CD4-positive, CD25-positive, alpha-beta regulatory T cell (primary cell): ENCODE measurements at places on chromosomes 13 and 19. TPM values are rescaled to one million over a fixed set of nuclear protein-coding genes. Genes with fewer than 3 reads are reported as not detected.

GRCh38 chr13:76854894-76855293 is 31.3 kb downstream of the KCTD12 start:
- H3K27ac ChIP-seq = no peak overlapping the region
- no peaks in the 10 kb centered on the region for H3K4me1 ChIP-seq
- H3K4me3 ChIP-seq = no peak overlapping the region
- no peak for DNase-seq
- H3K27me3 ChIP-seq = peaks cover 1% of the 10 kb centered on the region
- H3K36me3 ChIP-seq = no peaks in the 10 kb centered on the region

GRCh38 chr13:61777271-61777670 is 361.6 kb upstream of the PCDH20 start:
- H3K36me3 ChIP-seq = no peaks in the 10 kb centered on the region
- no peak overlapping the region for H3K27ac ChIP-seq
- H3K4me1 ChIP-seq = no peaks in the 10 kb centered on the region

- H3K4me3 ChIP-seq = no peak overlapping the region
- no peaks in the 10 kb centered on the region for H3K4me1 ChIP-seq
- peaks cover 6% of the 10 kb centered on the region for H3K27me3 ChIP-seq
- H3K27ac ChIP-seq = no peak overlapping the region
- DNase-seq = no peak
Measured at GRCh38 chr19:41019346-41019745, 28.3 kb downstream of the CYP2B6 start.

The TMEM255B gene
- total RNA-seq = 1.3 TPM

DNA sequence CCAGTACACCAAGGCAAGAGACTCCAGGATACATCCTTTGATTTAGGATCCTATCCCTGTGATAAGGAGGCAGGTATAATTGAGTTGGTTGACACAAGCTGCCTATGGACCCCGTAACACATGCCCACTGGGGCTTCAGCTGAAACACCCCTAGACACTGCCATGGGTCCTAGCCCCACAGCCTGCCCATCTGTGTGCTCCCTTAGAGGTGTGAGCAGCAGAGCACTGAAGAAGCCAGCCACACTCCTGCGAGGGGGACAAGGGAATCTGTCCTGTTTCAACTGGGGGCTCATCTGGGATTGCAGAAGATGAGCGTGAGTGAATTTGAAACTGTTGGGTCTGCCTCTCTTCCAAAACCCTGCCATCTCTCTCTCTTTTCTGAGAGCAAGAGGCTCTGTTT is 385.9 kb upstream of the SLITRK6 start:
- no peak overlapping the region for H3K27ac ChIP-seq
- H3K4me1 ChIP-seq = no peaks in the 10 kb centered on the region
- no peak overlapping the region for H3K4me3 ChIP-seq

DNA sequence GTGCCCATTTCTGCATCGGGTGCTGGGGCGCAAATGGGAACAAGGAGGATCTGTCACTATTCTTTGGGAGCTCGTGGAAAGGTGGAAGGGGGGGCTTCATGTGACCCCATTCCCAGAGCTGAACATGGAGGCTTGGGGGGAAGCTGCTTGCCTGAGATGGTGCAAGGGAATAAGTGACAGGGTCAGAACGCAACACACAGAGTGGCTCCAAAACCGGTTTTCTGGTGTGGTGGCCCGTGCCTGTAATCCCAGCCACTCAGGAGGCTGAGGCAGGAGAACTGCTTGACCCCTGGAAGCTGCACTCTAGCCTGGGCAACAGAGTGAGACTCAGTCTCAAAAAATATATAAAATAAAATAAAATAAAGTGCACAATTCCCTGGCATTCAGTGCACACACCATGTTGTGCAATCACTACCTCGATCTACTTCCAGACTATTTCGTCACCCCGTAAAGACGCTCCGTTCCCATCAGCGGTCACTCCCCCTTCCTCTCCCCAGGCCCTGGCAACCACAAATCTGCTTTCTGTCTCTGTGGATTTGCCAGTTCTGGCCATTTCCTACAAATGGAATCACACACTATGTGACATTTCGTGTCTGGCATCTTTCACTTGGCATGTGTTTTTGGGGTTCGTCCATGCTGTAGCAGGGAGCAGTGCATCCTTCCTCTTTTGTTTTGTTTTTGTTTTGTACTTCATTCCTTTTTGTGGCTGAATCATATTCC is 18.2 kb upstream of the COMP start:
- no peak overlapping the region for H3K4me3 ChIP-seq
- H3K4me1 ChIP-seq = no peaks in the 10 kb centered on the region
- no peaks in the 10 kb centered on the region for H3K36me3 ChIP-seq
- H3K27ac ChIP-seq = no peak overlapping the region

DNA sequence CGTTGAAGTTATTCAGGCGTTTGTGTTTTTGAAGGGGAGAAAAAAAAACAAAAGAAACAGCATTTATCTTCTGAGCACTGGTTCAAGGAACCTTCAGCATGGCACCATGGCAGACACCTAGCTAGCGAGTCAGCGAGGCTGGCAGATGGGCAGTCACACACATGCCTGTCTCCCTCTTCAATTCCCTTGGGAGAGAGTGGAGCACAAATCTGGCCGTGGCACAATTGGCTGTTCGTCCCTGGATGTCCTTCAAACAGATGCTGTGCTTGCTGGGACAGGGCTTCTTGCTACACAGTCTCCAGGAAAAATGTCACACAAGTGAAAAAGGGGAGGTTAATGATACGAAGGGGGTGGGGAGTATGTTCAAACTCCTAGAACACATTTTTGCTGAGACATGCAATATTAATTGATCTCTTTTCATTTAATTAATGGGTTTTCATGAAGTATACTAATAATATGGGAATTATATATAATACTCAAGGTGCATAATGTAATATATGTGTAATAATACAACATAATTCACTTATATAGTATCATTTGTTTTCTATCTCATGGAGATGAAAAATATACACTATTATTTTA is 1674.5 kb upstream of the SLC10A2 start:
- H3K4me1 ChIP-seq = no peaks in the 10 kb centered on the region
- no peak overlapping the region for H3K27ac ChIP-seq
- no peak overlapping the region for H3K4me3 ChIP-seq
- H3K27me3 ChIP-seq = no peaks in the 10 kb centered on the region
- no peaks in the 10 kb centered on the region for H3K36me3 ChIP-seq

DNA sequence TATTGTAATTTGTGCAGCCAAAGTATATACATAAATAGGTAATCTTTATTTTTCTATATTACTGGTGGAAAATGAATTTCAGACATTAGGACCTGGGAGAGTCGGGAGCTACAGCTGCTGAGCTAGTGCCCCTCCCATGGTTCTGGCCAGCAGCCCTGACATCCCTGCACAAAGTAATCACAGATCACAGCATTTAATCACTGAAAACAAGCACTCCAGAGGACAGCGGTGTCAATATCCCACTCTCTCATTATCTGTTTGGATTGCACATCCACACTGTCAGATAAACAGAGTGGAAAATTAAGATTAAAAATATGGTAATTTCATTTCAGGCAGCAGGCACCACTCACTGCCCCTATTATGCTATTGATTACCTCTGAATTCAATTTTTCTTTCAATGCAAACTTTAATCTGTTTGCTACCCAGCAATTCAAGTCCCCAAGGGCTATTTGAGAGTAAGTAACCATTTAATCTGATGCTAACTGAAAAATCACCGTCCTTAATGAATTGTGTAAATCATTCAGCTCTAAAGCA is 254.1 kb upstream of the SOX21 start:
- H3K36me3 ChIP-seq = no peaks in the 10 kb centered on the region
- H3K4me1 ChIP-seq = peaks cover 7% of the 10 kb centered on the region
- peaks cover 52% of the 10 kb centered on the region for H3K27me3 ChIP-seq
- H3K27ac ChIP-seq = no peak overlapping the region
- no peak overlapping the region for H3K4me3 ChIP-seq
- no peak for DNase-seq

The ATP4B gene
- total RNA-seq = not detected

- no peaks in the 10 kb centered on the region for H3K27me3 ChIP-seq
- no peak for DNase-seq
- H3K27ac ChIP-seq = no peak overlapping the region
- no peak overlapping the region for H3K4me3 ChIP-seq
- no peaks in the 10 kb centered on the region for H3K4me1 ChIP-seq
- H3K36me3 ChIP-seq = no peaks in the 10 kb centered on the region
Measured at GRCh38 chr19:35789195-35789977, 14.0 kb downstream of the ARHGAP33 start.

DNA sequence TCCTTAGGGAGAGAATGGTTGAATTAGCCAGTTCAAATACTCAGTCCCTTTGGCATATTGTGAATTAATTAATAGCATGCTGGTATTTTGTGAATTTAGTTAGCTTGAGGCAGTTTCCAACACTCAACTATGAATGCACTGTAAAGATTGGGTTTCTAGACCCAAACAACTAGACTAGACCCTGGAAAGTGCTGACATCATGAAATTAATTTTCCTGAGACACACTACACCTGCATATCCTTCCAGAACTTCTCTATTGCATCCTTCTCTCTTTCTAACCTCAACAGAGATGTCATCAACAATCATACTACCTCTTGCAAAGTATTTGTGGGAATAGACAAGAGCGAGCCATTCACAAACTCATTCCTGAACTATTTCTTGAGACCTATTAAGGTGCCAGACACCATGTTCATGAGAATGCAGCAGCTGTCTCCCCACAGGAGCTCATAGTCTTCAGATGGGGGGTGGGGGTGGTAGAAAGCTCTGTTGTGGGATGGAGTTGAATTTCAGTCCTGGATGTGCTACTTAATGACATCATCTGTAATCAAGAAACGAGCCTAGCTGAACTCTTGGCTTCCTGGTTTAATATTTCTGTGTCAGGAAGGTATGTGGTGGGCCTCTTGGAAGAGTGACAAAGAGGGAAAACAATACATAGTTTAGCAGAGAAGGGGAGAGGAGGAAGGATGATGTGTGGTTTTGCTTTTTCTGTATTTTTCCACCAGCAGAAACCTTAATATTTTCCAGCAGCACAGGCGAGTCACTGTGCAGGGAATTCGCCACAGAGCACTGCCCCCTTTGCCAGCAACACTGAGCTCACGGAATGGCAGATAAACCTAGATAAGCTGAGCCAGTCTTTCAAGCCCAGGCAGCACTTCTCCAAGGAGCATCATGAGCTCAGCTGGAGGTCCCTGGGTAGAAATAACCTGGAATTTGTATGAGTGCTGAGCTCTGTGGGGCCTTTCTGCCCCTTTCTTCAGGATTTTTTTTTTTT is 53.1 kb upstream of the CYSLTR2 start:
- H3K36me3 ChIP-seq = no peaks in the 10 kb centered on the region
- H3K4me3 ChIP-seq = no peak overlapping the region
- H3K27me3 ChIP-seq = no peaks in the 10 kb centered on the region
- H3K4me1 ChIP-seq = peaks cover 1% of the 10 kb centered on the region
- H3K27ac ChIP-seq = no peak overlapping the region
- no peak for DNase-seq

The GFY gene
- not detected for total RNA-seq

- DNase-seq = no peak
Measured at GRCh38 chr13:45932676-45933075, 81.1 kb upstream of the SIAH3 start.

- peaks cover 51% of the 10 kb centered on the region for H3K36me3 ChIP-seq
- no peak for DNase-seq
- no peaks in the 10 kb centered on the region for H3K27me3 ChIP-seq
- H3K4me1 ChIP-seq = peaks cover 14% of the 10 kb centered on the region
Measured at GRCh38 chr19:51901860-51902259, 3.0 kb downstream of the ZNF649 start.

The LILRA1 gene
- not detected for total RNA-seq

GRCh38 chr13:59519819-59520218 is 643.9 kb downstream of the DIAPH3 start:
- no peaks in the 10 kb centered on the region for H3K36me3 ChIP-seq
- H3K27me3 ChIP-seq = peaks cover 3% of the 10 kb centered on the region
- H3K4me3 ChIP-seq = no peak overlapping the region
